ENCODE measurements at places on chromosomes 5 and 9.

DNA sequence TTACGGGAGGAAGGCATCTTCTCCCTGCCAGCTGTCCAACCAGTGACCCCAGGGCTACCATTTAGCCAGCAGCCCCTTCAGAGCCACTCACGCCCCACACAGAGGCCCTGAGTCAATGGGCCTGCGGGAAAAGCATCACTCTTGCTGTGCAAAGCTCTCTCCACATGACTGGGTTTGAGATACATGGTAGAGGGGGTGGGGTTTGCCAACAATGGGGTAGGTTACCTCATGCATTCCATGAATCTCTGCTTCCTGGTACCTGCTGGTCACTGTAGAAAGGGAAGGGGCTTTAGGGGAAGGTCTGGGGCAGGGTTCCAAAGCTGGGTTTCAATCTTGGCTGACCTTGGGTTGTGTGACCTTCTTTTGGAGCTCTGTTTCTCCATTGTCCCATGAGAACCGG lies 22.9 kb upstream of the TTLL11 start:
- no peak for DNase-seq

- no peak for DNase-seq
Measured at GRCh38 chr5:159345861-159346260, 15.6 kb upstream of the IL12B start.

GRCh38 chr5:102561894-102562760 lies 63.3 kb upstream of the SLCO6A1 start:
- no peak for DNase-seq

- DNase-seq: no peak
Measured at GRCh38 chr9:70789086-70789485, 332.3 kb downstream of the TRPM3 start.

DNA sequence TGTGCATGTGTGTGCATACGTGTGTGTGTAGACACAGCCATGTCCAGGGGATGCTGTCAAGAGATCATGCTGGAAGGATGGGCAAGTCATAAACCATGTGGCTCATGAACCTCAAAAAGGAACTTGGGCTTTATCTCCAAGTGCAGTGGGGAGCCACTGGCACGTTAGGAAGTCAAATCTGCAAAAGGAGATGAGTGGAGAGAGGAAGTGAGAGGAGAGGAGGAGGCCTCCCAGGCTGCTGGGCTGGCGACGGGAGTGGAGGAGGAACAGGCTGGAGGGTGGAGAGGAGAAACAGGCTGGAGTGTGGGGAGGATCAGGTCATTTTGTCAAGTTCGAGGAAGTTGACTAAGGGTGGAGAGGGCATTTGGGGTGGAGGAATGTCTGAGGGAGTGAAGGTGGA lies 29.2 kb upstream of the TIFAB start:
- DNase-seq: no peak

DNA sequence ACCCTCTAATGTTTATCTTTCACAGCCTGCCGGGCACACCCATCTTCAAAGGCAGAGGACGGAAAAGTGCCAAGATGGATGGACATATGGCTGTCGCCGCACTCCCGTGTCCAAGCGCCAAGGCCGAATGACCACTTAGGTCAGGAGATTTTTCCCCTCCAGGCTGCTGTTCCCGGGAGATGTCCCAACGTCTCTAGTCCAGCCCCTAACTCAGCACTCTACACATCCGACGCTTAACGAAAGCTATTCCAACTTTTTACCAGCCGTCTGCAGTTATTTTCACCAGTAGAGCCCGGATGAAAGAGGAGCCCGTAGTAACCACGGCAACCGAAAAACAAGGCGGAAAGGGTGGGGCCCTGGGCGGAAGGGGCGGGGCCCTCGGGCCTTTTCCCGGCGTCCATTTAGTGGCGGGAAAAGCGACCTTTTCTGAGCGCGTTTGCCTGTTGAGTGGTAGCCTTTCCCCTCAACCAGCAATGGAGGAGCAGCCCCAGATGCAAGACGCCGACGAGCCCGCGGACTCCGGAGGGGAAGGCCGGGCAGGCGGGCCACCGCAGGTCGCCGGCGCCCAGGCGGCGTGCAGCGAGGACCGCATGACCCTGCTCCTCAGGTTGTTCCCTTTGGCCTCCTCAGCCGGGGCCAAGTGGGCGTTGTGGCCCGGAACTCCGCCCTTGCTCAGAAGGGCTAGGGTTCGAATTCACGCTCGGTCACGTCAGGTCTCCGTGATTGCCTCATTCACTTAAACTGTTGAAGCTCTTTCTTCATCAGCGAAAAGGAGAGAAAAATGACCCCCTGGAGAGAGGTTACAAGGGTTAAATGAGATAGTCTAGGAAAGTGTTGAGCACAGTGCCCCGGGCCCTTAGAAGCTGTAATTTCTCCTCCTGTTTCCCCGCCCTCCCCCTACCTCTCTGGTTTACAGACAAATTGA lies at the start of gene CENPH:
Gene CENPH (plus strand): TSS at position 422 of the 925 bp plus-strand sequence. CDS start 52 bp downstream, at position 474.
- peak; percentile 93 for DNase-seq

- no peak for DNase-seq
Measured at GRCh38 chr5:154199671-154200220, 9.2 kb downstream of the GALNT10 start.

- no peak for DNase-seq
Measured at GRCh38 chr5:140253985-140254384, 48.9 kb downstream of the PFDN1 start.

DNA sequence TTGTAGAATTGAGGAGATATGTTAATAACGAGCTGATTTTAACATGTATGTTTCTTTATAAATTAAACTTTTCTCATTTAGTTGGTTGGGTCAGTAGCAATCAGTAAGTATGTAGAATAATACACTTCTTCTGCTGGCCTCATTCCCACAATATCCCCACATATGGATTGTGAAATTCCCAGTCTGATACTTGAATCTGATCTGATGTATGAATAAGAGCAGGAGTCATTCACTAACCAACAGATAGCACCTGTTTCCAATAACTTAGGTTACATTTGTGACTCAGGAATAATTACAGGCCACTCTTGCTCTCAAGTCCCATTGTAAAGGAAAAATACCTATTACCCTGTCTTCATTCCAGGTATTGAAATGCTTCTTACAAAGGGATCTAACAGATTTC lies 23.9 kb downstream of the SLC36A1 start:
- DNase-seq: no peak

GRCh38 chr9:124471761-124472160 lies 21.5 kb downstream of the ADGRD2 start:
- DNase-seq: no peak

DNA sequence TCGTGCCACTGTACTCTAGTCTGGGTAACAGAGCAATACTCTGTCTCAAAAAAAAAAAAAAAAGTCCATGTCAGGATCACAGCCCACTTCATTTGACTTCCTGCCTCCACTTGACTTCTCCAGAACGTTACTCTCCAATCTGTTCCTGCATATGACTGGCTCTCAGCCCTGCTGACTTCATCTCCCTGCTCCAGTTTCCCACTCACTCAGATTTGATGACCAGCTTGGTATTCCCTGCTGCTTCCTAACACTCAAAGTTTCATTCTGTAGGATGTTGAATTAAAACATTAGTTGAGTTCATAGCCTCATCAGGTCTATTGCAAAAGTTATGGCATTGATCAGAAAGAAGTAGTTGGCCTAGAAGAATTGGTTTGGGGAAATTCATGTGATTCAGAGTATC lies 52.3 kb downstream of the UGCG start:
- DNase-seq: no peak

DNA sequence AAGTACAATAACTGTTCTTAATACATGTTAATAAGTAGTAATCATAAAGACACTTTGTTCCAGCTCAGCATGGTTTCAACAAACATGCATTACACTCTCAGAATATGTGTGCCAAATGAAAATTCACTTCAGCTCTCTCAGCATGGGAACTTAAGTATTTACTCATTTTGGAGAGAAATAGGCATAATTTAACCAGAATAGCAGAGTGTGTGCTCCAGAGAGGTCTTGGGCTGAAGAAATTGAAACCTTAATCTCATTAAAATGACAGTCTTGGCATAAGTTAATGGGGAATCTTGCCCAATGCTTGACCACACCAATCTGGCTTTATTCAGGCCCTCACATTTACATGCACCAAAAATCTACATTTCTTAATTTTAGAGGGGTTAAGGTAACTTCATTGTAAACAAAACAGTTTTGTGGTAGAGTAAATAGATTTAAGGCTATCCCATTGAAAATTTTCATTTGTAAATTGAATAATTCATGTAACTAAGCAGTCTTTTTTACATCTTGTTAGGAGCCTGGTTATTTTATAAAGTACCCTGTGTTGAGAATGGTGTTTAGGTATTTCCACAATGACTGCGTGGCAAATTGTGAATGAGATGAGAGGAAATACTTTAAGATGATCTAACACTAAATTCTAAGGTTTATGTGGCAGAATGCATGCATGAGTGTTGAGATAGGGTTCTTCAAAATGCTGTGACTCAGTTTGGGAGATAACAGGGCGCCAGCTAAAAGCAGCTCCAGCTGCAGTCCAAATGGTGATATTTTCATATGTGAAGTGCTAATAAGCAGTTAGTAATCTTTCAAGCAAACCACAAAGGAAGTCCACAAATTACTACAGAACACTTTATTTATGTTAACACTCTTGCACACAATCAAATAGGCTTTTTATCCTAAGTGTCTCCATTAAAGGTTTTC lies 11.3 kb upstream of the LOX start:
- peak; percentile 82 for DNase-seq

DNA sequence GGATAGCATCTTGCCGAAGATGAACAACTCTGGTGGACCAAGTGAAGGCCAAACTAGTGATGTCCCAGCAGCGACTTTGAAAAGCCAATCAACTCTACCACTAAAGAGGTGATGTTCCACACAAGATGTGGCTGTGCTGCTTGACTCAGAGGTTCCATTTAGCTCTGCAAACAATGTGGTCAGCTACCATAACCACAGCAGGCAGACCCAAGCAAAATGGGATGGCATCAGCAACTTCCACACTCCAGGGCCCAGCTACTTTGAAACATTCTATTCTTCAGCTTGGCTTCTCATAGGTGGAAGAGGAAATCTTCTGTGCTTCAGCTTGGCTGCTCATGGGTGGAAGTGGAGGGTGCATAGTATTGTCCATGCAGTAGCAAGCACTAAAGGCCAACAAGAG lies 70.5 kb downstream of the IRX2 start:
- DNase-seq: no peak

DNA sequence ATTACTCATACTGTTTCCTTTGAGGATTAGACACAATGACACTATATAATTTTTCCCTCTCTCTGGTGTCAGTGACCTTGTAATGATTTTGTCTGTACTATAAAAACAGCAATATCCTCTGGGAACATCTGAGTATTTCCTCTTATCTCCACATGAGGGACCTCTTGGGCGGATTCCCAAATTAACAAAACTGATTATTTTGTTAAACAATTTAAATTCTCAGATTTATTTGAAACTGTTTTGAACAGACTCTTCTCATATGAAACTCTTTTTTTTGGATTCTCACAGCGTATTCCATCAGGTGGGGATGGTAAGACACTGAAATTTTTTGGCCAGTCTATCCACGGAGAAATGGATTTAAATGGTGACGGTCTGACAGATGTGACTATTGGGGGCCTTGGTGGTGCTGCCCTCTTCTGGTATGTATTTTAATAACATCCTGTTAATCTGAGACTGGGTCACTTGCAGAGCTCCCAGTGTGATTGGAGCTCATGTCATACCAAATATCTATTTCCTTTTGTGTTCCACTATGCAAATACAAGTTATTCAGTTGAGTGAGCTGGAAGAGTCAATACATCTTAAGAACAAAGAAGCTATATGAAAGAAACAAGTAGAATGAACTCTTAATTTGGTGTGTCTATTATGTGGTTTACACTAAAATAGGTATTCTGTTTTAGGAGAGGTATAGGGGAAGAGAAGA lies 73.8 kb upstream of the ITGA2 start:
- DNase-seq: peak; percentile 66

GRCh38 chr5:95822043-95822541 lies 434 bp downstream of the GLRX start:
- peak; percentile 16 for DNase-seq

DNA sequence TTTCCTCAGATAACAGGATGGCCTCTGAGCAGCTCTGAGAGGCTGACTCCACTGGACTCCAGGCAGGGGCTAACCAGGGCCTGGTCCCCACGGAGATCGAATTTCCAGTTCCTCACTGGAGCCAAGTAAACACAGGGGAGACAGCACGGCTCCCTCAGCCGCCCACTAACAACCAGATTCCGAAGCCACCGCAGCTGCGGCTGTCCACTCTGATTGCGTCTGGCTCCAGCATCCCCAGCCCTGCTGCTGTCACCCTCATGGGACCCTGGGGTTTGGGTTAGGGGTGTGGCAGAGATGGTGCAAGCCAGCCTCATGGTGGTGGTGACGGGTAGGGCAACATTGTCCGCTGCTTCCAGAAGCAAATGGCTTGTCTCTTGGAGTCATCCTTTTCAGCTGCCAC lies 172.6 kb downstream of the RGS3 start:
- DNase-seq: no peak

DNA sequence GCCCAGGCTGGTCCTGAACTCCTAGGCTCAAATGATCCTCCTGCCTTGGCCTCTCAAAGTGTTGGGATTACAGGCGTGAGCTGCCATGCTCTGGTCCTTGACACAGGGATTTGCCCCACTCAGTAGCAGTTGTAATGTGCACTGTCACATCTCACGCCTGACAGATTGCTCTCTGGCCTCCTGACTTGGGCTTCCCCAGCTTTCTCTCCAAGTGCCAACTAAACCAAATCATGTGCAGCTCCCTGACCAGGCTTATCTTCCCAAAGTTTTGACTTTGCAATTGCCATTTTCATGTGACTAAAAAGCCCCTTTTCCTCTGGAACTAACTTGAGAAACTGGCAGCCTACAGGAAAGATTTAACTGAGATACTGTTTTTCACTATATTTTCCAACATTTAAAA lies 10.7 kb downstream of the RPL26L1 start:
- DNase-seq: no peak

DNA sequence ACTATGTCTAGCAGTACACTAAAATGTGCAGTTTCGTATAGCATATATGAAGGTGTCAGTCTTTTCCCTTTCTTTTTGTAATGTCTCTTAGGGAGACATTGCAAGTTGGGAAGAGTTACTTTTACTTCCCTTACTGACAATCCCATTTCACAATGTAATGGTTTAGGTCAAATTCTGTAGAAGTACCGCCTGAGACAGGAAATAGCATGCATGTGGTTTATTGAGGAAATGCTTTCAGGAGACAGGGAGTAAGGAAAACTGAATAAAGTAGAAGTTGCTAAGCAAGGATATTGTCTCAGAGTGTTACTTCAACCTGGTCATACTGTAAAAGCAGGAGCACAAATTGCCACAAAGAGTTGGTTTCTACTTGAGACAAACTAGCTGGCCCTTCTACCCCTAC lies 32.1 kb upstream of the MSANTD3 start:
- peak; percentile 10 for DNase-seq

DNA sequence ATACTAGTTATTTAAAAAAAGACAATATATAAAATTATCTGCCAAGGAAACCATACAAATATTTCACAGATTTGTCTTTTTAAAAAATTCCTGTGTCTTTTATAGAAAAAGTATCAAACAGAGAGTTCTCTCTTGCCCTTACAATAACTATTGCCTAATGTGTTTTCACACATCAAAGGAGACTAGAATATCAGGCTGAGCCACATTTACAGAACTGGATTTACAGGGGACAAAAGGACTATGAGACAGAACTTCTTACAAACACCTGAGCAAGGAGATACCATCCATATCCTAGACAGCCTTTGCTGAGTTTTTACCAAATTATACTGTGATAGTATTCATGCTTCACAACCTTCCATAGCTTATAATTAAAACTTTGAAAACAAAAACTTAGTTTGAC lies 34.2 kb downstream of the TMEM245 start:
- no peak for DNase-seq

GRCh38 chr5:166581826-166582225 lies 1709.6 kb upstream of the WWC1 start:
- no peak for DNase-seq
